ENCODE measurements at places on chromosomes 7 and 10. TPM values are rescaled to one million over a fixed set of nuclear protein-coding genes. Genes with fewer than 3 reads are reported as not detected.

Gene GPC2
- total RNA-seq: 2.1 TPM

Gene DAGLB
- total RNA-seq: 30.4 TPM

Gene PHYHIPL
- total RNA-seq: not detected

Gene GRM3
- not detected for total RNA-seq

Gene AFAP1L2
- total RNA-seq: 1.4 TPM

Gene ADCY1
- total RNA-seq: 0.56 TPM

Gene HABP2
- total RNA-seq: 0.19 TPM

Gene CBLL1
- 15.0 TPM for total RNA-seq

Gene TUBAL3
- not detected for total RNA-seq

Gene HMX2
- total RNA-seq: not detected

Gene FAM25G
- total RNA-seq: not detected

Gene CYP26C1
- total RNA-seq: under 0.01 TPM

Gene MMP21
- total RNA-seq: not detected

Gene GDF2
- not detected for total RNA-seq

Gene PTPRE
- 1.7 TPM for total RNA-seq

Gene CACNB2
- 0.19 TPM for total RNA-seq

Gene PDK4
- total RNA-seq: 6.5 TPM

Gene SEMA3D
- total RNA-seq: 7.0 TPM

Gene ETV1
- 14.1 TPM for total RNA-seq

Gene GLCCI1
- total RNA-seq: 2.9 TPM
